ENCODE measurements at places on chromosomes 2 and 18. TPM values are rescaled to one million over a fixed set of nuclear protein-coding genes. Genes with fewer than 3 reads are reported as not detected.

PLGLB2 gene
- 1.5 TPM for total RNA-seq

EFEMP1 gene
- 2.3 TPM for total RNA-seq

- no peak for DNase-seq
Observed at GRCh38 chr2:150479075-150479915, 8.2 kb downstream of the RND3 start.

- no peak for DNase-seq
Observed at GRCh38 chr2:207513551-207514257, 16.1 kb upstream of the CREB1 start.

DNA sequence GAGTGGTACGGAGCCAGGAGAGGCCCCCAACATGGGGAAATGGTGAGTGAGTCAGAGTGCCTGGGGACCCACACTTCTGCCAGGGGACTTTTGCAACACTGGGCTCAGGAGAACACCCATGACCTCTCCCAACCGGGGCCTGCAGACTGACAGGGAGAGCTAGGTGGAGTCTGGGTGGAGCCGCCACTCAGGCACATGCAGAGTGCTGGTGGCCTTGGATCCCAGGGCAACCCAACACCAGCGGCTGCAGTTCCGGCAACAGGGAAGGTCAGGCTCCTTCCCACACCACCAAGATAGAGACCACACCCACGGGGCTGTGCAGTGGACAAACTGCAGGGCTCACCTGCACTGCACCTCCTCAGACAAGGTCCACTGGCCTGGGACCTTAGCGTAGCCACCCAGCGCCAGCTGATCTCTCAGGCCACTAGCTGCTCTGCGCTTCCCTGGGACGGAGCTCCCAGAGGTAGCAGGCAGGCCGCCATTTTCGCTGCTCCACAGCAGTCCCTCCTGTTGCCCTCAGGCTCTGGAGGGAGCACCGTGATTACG lies 99.0 kb downstream of the EFEMP1 start:
- DNase-seq: no peak
